ENCODE measurements at places on chromosomes 6 and 20. TPM values are rescaled to one million over a fixed set of nuclear protein-coding genes. Genes with fewer than 3 reads are reported as not detected.

Gene LBP
- total RNA-seq, result not detected

Gene CASS4
- not detected for total RNA-seq

Gene VNN1
- total RNA-seq, result not detected

Gene ZSCAN23
- total RNA-seq, result 0.81 TPM

Gene PRPH2
- total RNA-seq, result not detected

Gene EIF2S2
- 221 TPM for total RNA-seq

Gene C6orf58
- not detected for total RNA-seq

Gene OOEP
- total RNA-seq, result not detected

Gene ABHD16B
- total RNA-seq, result not detected

Gene TGM3
- total RNA-seq, result not detected

Gene NECAB3
- 69.9 TPM for total RNA-seq

Gene BACH2
- 0.71 TPM for total RNA-seq

Gene LHFPL5
- not detected for total RNA-seq

Gene TMEM244
- not detected for total RNA-seq

Gene ERVFRD-1
- not detected for total RNA-seq

Gene MMP24
- 113 TPM for total RNA-seq

Gene GNL1
- 102 TPM for total RNA-seq

Gene SPTLC3
- total RNA-seq, result not detected

Gene IL17F
- total RNA-seq, result not detected

Gene ADGRF5
- not detected for total RNA-seq

Gene GPX5
- not detected for total RNA-seq

Gene SLC2A10
- 2.4 TPM for total RNA-seq

Gene TRIM15
- not detected for total RNA-seq

Gene ENTPD6
- total RNA-seq, result 68.3 TPM

Gene PLN
- total RNA-seq, result not detected

All from G401 (cell line).